ENCODE measurements at places on chromosomes 6 and 20.

DNA sequence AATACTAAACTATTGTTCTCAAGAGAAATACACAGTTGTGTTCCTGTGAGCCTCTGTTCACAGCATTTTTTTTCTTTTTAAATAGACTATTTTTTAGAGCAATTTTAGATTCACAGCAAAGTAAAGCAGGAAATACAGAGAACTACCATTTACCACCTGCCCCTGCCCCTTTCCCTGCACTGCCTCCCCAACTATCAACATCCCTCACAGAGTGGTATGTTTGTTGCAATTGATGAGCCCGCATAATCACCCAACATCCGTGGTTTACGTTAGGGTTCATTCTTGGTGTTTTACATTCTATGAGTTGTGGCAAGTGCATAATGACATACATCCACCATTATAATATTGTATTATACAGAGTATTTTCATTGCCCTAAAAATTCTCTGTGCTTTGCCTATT is 71.6 kb upstream of the TNFAIP3 start:
- no peak for DNase-seq

DNA sequence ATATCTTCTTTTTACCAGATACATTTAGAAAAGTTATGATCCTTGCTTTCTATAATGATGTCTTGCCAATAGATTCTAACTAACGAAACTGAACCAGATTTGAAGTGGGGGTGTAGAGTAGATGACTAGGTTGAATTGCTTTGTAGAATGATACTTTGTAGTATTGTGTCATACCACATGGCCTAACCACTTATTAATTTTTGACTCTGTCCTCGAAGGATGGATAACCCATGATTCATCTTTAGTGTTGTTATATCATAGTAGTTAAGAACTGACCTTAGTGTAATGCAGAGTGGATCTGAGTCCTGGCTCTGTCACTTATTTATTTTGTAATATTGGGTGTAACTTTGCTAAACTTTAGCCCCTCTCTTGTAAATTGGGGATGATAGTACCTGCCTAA is 4.5 kb downstream of the PHF3 start:
- DNase-seq, result no peak

GRCh38 chr6:44618371-44618770 is 230.9 kb downstream of the CDC5L start:
- no peak for DNase-seq

DNA sequence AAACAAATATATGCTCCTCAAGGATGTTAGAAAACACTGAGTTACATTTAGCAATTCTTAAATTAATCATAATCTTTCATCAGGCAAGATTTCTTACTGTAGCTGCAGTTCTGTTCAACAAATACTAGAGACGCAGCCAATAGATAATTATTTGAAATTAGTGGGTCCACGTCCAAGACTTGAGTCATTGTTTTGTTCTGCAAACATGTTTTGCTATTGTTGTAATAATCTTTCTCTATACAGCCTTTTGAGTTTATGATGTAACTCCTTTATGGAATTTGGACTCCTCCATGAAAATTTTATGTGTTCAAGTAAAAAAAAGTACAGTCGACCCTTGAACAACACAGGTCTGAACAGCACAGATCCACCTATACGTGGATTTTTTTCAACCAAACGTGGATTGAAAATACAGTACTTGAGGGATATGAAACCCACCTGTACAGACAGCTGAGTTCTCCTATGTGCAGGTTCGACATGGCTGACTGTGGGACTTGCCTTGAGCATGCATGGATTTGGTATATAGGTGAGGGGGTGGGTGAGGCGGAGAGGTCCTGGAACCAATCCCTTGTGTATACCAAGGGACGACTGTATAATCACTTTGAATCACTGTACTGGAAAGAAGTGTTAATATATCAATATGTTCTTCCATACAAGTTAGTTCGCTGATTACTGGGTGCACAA is 41.3 kb upstream of the SLC22A16 start:
- DNase-seq, result no peak

GRCh38 chr6:34147906-34148630 is 2.2 kb upstream of the GRM4 start:
- no peak for DNase-seq

DNA sequence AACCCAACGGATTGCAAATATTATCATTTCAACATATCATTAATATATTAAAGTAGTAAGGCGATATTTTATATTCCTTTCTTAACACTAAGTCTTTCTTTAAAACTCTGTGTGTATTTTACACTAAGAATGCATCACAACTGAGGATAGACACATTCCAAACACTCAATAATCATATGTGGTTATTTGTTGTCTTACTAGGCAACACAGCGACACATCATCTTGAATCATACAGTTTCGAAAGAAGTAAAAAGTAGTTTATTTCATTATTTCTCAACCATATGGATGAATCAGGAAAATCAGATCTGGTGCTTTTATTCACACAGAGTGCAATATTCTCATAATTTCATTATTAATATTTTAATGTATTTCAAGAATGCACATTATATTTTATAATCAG is 662.4 kb downstream of the EPHA7 start:
- no peak for DNase-seq
